ENCODE measurements at places on chromosomes 7 and 10.

- no peak for DNase-seq
These were observed 76.8 kb downstream of the LANCL2 start for GRCh38 chr7:55441774-55442522.

GRCh38 chr10:128468462-128468861 is 342.2 kb upstream of the MKI67 start:
- DNase-seq, result no peak

- DNase-seq, result no peak
These were observed 97.6 kb upstream of the CTTNBP2 start for GRCh38 chr7:117970801-117971200.

DNA sequence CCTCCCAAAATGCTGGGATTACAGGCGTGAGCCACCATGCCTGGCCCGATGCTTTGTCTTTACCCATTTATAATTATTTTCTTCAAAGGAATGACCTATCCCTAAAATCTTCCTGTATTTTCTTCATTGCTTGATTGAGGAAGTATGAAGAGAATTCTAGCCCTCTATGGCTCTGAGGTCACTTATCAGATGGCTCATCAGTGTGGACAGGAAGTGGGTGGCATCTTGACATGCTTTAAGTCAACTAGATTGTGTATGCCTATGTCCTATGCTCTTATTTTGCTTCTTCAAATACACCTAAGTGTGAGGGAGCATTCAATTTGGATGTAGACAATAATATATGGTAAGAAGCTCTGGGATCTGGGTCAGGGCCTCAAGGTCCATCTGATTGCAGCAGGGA is 1020.5 kb downstream of the LRMDA start:
- no peak for DNase-seq

GRCh38 chr10:31792745-31793144 is 135.9 kb downstream of the ARHGAP12 start:
- no peak for DNase-seq

GRCh38 chr10:125159932-125160855 is at the start of gene CTBP2:
Gene CTBP2, minus strand, starts transcription at chr10:125160563.
- DNase-seq, result peak; percentile 86

- DNase-seq, result no peak
These were observed 81.8 kb downstream of the TNS3 start for GRCh38 chr7:47500103-47500563.

GRCh38 chr7:112104120-112104519 is 102.1 kb downstream of the DOCK4 start:
- no peak for DNase-seq

DNA sequence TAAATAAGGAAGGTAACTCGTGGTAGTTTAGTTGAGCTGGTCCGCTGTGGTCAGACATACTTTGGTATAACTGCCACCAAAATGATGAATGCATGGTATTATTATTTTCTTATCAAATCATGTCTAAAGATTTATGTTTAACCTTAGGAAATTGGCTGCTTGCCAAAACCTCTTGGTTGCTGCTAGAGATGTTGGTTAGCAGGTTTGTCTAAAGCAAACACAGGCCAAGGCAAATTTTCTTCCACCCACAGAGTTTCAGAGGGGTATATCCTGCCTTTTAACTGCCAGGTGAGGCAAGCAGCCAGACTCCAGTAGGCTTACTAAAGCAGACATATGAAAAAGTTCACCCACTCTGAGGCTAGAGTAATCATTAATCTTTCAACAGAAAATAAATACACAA is 101.4 kb downstream of the SEMA3E start:
- DNase-seq, result no peak
